ENCODE measurements at places on chromosomes 11 and 22. TPM values are rescaled to one million over a fixed set of nuclear protein-coding genes. Genes with fewer than 3 reads are reported as not detected.
A peak's percentile ranks its signal among the peaks of the same experiment; 100 is the strongest.

DNA sequence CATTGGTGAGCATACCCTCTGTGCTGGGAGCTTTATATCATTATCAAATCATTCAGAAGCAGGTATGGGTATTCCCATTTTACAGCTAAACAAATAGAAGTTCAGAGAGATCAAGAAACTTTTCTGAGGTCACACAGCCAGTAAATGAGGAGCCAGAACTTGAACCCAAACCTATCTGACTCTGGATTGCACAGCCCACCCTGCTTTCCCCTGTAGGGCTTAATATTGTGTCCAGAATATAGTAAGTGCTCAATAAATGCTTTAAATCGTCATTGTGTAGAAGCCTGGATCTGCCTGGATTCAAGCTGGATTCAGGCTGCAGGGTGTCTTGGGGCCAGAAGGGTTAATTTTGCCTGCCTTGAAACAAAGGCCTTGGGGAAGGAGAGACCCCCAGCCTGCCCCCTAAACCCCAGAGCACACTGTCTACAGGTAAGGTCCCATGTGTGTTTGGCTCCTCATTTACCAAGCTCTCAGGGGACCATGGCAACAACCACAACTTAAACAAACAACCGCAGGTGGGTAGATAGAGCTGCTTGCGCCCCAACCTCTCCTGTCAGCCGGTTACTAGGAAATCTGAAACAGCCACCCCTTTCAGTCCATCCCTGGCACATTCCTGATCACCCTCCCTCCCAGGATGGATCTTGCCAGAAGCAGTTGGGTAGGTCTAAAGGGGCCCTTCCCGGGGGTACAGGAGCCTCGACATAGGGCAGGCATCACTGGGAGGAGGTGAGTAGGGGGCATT is 3.0 kb upstream of the SEC14L3 start:
- peak; percentile 51 for DNase-seq

DNA sequence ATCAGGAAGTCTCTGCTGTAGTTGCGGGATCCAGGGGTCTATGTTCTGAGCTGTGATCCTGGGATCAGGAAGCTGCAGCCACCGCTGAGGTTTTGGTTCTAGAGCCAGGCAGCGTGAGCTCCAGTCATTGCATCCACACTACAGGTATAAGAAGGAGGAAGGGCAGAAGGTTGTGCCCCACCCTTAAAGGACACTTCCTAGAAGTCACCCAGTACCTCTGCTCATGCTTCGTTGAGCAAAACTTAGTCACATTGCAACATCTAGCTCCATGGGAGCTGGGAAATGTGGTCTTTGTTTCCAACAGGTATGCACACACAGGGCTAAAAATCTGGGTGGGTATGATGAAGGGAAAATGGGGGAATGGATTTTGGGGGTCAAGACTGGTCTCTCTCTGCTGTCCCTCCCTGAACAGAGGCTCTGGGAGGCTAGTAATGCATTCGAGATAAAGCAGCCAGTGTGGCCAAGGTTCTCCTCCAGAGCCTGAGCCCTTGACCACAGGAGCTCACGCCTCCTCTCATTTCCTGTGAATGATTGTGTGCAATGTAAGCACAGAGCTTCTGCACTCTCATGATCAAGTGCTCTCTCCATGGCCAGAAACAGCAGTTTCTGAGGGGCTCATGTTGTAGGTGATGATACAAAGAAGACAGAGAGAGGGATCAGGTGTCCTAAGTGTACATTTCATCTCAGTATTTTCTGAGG is 86.8 kb upstream of the OR4B1 start:
- DNase-seq, result no peak

- no peak for DNase-seq
Measured at GRCh38 chr11:1300569-1301187, 8.8 kb downstream of the TOLLIP start.

- DNase-seq, result no peak
Measured at GRCh38 chr22:49848690-49849160, 4.9 kb upstream of the ZBED4 start.

DNA sequence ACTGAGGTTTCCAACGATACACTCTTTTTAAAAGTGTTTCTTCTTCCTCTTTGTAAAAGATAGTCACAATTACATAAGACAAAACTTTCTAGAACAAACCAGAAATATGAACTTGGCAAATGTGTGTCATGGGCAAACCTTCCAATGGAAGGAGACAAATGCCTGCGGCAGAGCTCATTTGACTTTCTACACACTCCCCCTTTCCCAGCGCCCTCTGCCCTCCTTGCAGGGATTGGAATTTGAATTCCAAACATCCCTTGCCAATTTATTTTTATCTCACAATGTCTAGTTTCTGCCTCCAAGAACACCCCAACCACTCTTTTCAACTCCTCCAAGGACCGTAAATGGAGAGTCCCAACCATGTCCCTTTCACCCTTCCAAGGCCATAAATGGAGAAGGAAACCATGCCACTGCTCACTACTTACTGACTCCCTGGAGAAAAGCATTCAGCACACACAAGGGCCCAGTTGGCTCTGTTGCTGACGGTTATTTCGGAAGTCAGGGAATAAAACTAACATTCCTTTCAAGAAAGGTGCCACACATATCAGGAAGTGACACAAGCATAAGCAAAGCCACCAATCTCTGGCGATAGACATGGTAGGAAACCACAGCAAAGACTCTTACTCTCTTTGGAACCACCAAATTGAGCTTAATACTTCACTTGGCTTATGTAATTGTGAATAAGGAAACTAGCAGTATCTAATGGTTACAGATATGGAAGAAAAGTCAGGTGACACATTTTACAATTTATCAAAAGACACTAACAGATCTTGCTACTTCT is 15.0 kb upstream of the ESAM start:
- no peak for DNase-seq

DNA sequence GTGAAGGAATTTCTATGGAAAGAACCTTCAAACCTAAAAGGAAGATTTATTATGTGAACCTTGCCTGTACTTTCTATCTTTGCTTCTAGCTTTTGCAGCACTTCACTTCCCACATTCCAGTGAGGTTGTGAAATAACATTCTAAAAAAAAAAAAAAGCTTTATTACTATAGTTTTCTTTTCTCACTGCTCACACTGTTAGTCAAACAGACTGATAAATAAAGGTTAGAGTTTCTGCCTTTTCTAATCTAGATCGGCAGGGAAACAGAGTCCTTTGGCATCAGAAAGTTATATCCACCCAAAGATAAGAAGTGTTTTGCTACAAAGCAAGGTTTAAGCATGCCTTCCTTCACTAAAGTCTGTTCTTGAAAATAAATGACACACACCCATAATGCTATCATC is 2.8 kb downstream of the AAMDC start:
- no peak for DNase-seq

GRCh38 chr11:114134870-114135269 is 75.4 kb downstream of the ZBTB16 start:
- DNase-seq, result peak; percentile 50

DNA sequence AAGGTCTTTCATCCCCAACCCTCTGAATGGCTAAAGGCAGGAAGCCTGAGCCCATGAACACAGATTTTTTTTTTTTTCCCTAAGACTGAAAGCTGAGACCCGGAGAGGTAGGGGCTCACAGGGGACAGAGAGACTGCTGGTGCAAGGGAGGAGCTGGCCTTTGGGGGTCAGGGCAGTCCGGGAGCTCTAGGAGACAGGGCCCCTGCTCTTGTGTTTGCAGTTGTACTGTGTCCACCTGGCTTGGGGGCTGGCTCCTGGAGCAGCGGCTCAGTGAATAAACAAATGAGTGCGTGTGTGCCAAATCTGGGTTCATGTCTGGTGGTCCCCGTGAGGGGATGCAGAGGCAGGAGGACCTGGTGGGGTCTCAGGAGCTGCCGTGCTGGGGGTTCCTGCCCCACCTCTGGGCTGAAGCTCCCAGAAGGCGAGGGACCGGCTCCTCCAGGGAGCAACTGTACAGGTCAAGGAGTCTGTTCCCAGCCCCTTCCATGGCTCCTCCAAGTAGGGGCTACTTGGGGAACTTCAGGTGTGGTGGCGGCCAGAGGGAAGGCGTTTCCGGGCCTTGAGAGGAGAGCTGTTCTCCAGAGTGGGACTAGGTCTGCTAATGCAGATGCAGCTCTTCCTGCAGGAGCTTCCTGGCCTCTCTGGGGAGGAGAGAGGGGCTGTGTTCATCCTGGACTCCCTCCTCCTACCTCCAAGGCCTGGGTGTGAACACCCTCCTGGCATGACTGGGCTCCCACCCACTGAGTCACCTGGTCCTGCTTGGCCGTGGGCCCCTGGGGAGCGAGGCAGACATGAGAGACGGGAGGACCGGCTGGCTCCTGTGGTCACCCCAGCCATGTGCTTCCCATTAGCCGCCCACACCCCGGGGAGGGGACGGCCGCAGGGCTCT is 57.6 kb downstream of the FBXO7 start:
- DNase-seq, result peak; percentile 95

DNA sequence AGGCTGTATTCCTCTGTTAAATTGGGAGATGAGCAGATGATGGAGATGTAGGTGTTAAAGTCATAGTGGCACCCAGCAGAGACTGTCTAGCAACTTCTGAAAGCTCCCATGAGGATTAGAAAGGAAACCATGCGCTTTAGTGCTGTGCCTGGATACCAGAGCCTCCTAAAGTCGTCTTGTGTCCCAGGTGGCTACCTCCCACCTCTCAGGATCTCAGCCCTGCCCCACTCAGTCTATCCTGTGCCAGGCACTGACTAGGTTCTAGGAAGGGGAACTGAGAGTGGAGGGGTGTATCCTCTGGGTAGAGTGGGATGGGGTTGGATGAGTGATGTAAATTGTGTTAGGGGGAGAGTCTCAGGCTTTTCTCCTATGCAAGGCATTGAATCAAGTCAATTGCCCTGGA is 60.2 kb downstream of the KIAA1671 start:
- DNase-seq, result no peak

DNA sequence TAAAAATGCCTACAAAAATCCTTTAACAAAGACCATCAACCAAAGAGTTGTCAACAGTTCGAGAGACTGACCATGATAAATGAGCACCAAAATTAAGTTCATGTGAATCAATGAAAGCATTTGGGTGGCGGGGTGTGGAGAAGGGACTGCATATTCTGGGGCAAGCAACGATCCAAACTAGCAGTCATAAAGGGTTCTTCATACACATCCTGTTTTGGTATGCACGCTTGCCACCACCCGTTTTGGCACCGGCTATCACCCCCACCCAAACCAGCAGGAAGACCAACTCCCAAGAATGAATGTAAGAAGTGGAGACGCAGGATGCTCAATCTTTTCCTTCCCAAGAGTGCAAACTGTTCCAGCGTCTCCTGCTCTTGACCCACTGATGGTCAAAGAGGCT is 80.8 kb downstream of the SGSM3 start:
- DNase-seq, result no peak

Gene NUP98
- 110 TPM for total RNA-seq

Gene KRTAP5-3
- total RNA-seq, result not detected

Gene MB
- total RNA-seq, result 0.30 TPM
